ENCODE measurements at places on chromosomes 2 and 18.

GRCh38 chr2:26727641-26728561, 35.4 kb downstream of the KCNK3 start:
- no peak for DNase-seq

DNA sequence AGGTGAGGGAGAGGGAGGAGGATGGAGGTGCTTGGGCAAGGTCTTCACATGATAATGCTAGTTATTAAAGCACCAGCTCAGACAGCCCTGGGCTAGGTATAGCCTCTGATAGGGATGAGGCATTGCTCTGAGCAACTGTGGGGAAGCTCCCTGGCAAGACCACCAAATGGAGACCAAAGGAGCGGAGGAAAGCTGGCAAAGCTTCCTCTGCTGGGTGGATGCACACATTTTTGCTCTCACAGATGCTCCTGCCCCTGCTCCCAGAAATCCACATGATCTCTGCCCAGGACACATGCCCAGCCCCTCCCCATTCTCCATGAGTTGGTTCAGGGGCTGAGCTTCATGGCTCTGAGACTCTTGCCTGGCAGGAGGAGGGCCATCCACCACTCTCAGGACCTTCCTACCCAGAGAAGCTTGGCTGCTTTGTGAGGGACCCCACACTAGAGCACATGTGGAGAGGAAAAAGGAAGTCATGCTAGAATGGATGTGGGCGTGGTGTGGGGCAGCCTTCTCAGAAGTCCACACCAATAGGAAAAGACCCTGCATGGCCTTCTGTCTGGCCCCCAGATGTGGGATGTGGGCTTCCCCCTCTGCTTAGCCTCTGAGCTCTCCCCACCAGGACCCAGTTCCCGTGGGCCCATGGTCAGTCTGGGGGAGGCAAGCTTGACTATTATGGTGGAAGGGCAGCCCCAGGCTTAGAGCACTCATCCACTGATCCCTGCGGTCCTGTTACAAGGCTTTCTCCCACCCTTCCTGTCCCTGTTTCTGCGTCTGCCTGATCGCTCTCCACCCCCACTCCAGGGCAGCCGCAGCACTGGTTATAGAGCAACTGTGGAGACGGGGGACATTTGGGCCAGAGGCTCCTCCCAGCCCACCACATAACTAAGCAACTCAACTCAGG, 10.5 kb upstream of the CYP26B1 start:
- no peak for DNase-seq

GRCh38 chr2:187646556-187646955, 92.3 kb upstream of the TFPI start:
- DNase-seq: no peak

DNA sequence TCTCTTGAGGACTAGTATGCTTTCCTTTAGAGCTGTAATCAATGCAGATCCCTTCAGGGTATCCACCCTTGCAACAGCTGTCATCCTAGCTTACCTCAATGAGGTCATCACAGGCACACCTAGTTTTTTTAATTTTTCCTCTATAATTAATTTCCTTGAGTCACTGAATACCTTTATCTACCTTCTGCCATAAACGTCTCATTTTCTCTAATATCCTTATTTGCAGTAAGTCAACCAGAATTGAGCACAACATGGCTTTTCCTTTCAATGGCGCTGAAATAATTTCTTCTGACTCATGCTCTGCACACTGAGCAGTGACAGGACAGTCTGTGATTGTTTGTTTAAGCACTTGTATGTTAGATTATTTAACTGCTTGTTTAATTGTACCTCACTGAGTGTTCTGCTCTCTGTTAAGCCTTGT, 49.4 kb downstream of the ETAA1 start:
- DNase-seq: no peak

DNA sequence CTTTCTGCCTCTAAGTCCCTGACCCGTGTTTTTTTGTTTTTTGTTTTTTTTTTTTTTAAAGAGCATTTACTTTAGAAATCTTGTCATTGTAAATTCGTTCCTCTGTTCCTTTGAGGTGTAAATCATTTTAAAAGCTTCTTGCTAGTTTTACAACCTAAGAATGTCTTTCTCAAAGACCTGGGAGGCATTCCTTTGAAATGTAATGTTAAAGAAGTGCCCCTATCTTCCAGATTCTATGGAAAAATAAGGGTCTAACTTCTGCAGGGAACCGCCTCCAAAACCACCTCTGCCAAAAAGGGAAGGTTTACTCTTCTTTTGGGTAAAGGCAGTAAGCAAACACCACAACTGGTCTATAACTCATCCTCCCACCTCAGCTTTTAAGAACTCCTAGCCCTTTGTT, 259.6 kb upstream of the ZNF804A start:
- DNase-seq: no peak

DNA sequence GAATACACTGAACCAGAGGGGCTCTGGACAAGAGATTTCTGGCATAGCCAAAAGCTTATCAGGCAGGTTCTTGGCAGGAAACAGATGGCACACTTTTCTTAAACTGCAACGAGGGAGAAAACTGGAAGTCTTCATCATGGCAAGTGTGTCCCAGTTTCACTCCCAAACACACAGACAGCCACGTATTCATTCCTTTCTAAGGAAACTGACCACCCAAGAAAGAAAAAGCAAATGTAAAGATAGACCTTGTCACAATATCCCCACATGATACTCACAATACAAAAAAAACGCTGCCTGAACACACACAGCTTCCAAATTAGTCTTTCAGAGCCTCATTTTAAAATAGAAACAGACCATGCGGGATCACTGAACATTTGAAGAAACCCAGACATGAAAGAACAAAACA, 40.6 kb upstream of the RTTN start:
- DNase-seq: no peak

DNA sequence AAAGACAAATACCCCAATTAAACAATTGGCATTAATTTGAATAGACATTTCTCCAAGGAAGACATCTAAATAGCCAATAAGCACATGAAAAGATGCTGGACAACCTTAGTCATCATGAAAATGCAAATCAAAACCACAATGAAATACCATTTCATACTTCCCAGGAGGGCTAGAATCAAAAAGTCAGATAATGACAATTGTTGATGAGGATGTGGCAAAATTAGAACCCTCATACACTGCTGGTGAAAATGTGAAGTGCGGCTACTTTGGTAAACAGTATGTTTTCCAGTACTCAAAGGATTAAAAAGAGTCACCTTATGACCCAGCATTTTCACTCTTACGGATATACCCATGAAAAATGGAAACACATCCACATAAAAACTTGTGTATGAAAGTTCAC, 91.6 kb downstream of the FIGN start:
- no peak for DNase-seq

DNA sequence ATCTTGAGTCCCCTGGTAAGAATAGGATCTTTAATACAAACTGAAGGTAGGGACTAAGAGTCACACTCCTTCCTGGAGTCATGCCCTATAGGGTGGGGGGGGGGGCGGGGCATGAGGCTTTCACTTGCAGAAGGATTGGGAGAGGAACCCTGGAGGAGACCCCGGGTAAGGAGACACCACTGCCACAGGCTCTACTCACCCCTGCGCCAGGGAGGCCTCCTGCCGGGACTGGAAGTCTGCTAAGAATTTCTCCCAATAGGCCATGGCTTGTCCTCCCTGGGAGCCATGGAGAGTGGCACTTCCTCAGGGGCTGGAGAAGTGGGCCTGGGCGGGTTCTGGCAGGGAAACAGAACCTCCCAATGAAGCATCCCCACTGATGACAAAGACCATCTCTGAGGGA, 645.3 kb upstream of the RAB6C start:
- no peak for DNase-seq

- no peak for DNase-seq
These were observed 27.4 kb downstream of the PPP1CB start for GRCh38 chr2:28779001-28779400.

GRCh38 chr2:176130147-176130956, 847 bp downstream of the HOXD8 start:
- no peak for DNase-seq

- DNase-seq: peak; percentile 87
These were observed 47.0 kb downstream of the SERTAD2 start for GRCh38 chr2:64606479-64607363.
